ENCODE measurements at places on chromosomes 13 and 19.

- DNase-seq, result no peak
Measured at GRCh38 chr13:110257408-110257807, 49.5 kb downstream of the COL4A1 start.

DNA sequence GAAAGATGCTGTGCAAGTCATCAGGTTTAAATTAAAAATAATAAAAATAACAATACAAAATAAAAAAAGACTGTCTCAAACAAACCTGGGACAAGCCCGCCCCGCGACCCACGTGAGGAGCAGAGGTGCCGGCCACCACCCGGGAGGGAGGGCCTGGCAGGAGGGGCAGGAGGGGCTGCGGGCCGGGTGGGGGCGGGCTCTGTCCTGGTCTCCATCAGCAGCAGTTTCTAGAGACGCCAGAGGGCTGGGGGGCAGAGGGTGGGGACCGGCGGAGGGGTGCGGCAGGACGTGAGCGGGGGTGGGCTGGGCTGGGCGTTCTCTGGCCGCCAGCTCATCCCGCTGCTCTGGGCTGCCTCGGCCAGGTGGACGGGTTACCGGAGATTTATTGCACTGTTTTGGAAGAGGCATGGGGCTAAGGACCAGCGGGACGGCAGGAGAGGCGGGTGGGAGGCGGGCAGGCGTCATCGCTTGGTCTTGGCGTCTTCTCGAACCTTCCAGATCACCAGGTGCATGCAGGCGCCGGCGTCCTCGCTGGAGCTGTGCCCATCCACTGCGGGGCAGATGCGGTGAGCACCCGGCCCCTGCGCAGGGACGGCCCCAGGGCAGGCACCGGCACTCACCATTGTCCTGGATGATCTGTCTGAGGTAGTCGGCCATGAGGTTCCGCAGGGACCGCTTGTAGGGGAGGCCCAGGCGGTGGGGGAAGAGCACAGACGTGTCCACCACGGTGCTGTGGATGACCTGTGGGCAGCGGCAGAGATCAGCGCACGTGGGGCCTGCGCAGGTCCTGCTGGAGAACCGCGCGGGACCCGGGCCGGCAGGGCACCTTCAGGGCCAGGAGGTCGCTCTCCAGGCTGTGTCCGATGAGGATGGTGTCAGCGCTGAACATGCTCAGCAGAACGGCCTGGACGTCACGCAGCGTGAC, 3.8 kb upstream of the ATP8B3 start:
- DNase-seq, result no peak

DNA sequence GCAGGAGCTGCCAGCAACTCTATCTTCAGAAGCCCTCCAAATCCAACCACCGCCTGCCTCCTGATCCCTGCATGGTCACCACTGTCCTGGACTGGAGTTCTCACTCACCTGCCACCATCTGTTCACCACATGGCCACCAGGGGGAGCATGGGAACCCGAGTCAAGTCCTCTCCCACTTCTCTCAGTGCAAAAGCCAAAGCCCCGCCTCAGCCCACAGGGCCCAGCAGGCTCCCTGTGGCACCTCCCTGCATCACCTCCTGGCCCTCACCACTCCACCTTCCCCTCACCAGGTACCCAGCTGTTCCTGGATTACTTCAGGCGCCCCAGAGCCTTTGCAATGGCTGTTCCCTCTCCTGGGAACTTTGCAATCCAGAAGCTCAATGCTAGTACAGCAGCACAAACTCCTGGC, 5.3 kb downstream of the DHPS start:
- peak; percentile 95 for DNase-seq

DNA sequence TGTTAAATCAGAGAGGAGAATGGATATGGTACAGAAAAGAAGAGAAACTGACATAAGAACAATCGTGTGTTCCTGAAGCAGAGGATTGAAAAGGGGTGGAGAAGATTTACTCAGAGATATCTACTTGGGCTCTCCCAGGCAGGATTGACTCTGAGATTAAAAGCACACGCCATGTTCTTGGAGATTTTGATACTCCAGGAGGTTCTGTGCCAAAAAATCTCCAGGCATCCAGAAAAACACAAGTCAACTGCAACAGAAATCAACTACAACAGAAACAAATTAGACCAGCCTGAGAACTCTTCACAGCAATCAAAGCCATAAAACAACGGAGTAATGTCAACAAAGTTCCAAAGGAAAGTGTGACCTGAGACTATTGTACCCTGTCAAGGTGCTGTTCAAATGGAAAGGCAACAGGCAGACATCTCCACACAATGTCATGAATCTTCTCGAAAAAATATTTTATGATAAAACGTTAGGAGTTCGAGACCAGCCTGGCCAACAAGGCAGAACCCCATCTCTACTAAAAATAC, 104.2 kb downstream of the UBL3 start:
- no peak for DNase-seq

- DNase-seq, result no peak
Measured at GRCh38 chr19:17418710-17419109, 1.1 kb upstream of the MVB12A start.

DNA sequence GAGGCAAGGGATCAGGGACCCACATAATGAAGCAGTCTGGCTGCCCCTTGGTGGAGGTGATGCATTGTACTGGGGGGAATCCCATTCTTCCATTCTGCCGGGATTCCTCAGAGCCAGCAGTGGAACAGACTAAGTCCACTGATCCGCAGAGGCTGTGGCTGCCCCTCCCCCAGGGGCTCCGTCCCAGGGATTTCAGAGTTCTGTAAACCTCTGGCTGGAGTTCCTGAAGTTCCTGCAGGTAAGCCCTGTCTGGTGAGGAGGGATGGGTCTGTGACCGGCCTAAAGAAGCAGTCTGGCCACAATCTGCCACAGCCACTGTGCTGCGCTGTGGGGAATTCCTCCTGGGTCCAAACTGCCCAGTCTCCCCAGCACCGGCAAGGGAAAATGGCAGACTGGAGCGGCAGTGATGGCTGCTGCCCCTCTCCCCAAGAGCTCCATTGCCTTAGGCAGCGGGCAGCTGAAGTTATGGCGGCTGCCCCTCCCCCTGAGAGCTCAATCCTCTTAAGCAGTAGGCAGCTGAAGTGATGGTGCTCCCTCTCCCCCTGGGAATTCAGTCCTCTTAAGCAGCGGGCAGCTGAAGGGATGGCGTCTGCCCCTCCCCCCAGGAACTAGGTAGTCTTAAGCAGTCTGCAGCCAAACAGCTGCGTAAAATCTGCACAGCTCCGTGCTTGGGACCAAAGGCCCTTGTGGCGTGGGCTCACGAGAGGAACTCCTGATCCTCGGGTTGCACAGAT, 155.7 kb downstream of the PCDH17 start:
- peak; percentile 100 for DNase-seq

GRCh38 chr13:98022210-98022609, 68.7 kb downstream of the IPO5 start:
- no peak for DNase-seq

DNA sequence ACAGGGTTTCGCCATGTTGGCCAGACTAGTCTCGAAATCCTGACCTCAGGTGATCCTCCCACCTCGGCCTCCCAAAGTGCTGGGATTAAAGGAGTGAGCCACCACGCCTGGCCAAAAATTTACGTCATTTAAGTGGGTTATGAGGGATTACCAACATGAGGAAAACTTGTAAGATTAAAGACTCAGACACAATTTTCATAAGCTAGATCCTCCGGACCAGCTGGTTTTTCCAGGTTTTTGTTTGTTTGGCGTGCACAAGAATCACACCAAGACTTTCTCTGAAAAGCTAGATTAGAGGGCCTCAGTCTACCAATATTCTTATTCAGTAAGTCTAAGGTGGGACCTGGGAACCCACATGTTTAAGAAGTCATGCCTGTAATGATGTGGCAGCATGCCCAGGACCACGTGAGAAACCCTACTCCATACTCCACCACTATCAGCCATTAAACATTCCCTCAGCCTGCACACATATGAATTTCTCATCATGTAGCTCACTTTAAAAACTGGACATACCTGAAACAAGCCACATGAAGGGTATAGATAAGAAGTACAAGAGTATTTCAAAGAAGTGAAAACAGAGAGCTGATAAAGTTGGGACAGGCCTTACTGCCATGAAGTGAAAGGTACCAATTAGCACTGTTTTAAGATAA, 25.7 kb downstream of the DIAPH3 start:
- no peak for DNase-seq

- no peak for DNase-seq
Measured at GRCh38 chr13:89307278-89307677, 1636.1 kb downstream of the SLITRK5 start.
